ENCODE measurements at places on chromosomes 11 and 22.
A peak's percentile ranks its signal among the peaks of the same experiment; 100 is the strongest.

- DNase-seq = no peak
These were observed 48.0 kb downstream of the TIMP3 start for GRCh38 chr22:32849501-32849900.

DNA sequence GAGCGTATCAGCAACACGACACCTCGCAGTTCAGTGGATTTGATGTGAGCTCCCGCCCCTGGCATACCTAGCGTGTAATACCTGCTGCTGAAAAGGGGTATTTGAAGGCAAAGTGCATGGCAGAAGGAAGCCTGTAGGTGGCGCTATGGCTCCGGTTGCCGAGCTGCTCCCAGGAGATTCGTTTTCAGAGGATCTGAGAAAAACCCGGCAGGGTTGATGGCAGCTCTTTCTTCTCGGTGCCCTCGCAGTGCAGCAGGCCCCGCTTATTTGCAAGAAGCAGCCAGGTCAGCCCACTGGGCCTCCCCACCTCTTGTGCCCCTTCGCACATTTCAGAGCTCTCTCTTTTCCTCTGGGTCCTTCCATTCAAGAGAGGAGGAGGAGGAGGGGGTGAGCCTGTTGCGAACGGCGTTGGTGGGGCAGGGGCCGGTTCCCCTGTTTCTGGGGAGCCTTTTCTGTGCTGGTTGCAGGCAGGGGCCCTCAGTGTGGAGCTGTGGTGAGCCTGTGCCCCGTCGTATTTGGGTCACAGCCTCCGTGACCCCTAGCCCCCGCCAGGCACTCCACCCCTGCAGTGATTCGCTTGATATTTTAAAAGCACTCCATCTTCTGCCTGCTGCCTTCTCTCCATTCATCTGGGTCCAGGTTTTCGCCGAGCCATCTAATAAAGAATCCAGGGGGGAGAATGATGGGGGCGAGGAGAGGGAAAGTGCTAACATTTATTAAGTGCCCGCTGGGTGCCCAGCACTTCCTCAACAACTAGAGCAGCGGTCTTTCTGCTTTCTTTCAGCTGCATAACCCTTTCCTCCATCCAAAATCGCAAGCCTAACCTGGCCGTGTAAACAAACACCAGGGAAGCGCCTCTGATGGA, 85.3 kb upstream of the SYT13 start:
- DNase-seq = peak; percentile 67

- DNase-seq = no peak
These were observed 63.6 kb downstream of the NFAM1 start for GRCh38 chr22:42368379-42369249.

- no peak for DNase-seq
These were observed 50.0 kb upstream of the CCDC89 start for GRCh38 chr11:85735876-85736460.

- peak; percentile 54 for DNase-seq
These were observed 10.0 kb downstream of the OR51L1 start for GRCh38 chr11:5004424-5005274.

GRCh38 chr22:46359362-46359761, 23.8 kb downstream of the TRMU start:
- DNase-seq = no peak

DNA sequence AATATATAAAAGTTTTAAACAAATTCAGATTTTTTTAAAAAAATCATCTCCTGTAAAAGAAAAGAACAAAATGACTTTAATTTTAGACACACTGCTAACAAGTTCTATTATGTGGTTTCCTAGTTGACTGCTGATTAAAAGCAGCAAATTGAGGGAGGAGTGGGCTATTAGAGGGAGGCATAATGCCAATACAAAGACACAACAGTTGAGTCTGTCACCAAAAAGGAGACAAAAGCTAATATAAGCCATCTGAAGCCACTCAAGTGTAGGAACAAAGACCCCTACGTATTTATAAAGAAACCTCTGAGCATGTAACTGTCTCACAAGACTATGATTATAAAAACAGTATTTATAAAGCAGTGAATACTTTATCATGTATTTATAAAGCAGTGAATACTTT, 28.6 kb downstream of the TMEM123 start:
- no peak for DNase-seq

GRCh38 chr11:65078151-65078550, 5.7 kb downstream of the CDCA5 start:
- peak; percentile 49 for DNase-seq

DNA sequence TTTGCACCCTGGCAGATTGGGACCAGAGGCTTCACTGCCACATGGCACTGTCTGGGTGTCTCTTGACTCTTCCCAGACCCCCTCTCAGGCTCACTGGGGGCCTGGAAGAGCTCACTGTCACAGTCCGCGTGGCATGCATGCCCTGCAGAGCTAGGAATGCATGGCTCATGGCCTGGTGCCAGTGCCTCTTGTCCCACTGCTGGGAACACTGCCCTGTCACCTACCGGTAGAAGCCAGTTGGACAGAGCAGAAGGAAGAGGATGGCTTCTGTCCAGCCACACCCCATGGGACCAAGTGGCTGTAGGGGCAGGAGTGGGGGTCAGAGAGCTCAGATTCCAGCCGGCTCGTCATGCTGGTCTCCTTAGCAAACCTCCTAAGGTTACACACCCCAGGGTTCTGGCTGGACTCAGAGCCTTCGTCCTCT, 29.7 kb downstream of the MB start:
- no peak for DNase-seq

- DNase-seq = peak; percentile 53
These were observed 6.8 kb upstream of the CDKN1C start for GRCh38 chr11:2892215-2892966.

DNA sequence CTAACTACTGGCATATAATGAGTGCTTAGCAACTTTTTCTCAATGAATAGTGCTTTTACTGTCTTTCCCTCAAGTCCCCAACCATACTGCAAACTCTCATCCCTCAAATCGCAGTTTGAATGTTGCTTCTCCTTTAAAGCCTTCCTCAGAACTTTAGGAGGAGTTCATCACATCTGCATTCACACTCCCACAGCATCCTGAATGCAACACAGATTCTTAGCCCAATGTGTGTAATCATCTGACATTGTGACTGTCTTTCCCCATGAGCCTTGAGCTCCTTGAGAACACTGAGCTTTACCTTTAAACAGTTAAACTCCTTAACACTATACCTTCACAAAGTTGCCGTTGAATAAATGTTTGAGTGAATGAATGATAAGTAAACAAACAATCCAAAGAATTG, 81.7 kb upstream of the FAM181B start:
- no peak for DNase-seq

GRCh38 chr22:50035131-50035881, 22.7 kb upstream of the IL17REL start:
- DNase-seq = no peak

GRCh38 chr22:43835166-43835565, 23.1 kb upstream of the EFCAB6 start:
- DNase-seq = no peak

- DNase-seq = peak; percentile 42
These were observed 64.1 kb upstream of the WNT11 start for GRCh38 chr11:76270389-76270788.

DNA sequence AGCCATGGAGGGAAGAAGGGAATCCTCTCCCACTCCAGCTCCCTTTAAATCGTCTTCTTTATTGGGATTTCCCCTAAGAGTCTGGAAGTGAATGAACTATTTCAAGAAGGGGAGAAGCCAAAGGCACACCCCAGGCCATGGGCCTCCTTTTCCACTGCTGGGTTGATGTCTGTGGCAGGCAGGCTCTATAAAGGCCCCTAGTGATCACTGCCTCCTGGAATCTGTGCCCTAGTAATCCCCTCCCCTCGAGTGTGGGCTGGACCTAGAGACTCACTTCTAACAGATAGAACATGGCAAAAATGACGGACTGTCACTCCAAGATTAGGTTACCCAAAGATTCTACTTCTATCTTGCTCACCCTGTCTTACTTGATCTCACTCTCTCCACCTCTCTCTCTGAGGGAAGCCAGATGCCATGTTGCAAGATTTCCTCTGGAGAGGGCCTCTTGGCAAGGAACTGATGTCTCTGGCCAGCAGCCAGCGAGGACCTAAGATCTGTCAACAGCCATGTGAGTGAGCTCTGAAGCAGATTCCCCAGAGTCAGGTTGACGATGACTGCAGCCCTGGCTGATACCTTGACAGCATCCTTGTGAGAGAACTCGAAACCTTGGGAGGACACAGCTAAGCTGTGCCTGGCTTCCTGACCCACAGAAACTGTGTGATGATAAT, 444.8 kb downstream of the SOX6 start:
- DNase-seq = peak; percentile 84

- DNase-seq = no peak
These were observed 465.3 kb upstream of the ARHGAP42 start for GRCh38 chr11:100221791-100222190.

GRCh38 chr11:45997599-45997998, 75.1 kb downstream of the LARGE2 start:
- DNase-seq = no peak

DNA sequence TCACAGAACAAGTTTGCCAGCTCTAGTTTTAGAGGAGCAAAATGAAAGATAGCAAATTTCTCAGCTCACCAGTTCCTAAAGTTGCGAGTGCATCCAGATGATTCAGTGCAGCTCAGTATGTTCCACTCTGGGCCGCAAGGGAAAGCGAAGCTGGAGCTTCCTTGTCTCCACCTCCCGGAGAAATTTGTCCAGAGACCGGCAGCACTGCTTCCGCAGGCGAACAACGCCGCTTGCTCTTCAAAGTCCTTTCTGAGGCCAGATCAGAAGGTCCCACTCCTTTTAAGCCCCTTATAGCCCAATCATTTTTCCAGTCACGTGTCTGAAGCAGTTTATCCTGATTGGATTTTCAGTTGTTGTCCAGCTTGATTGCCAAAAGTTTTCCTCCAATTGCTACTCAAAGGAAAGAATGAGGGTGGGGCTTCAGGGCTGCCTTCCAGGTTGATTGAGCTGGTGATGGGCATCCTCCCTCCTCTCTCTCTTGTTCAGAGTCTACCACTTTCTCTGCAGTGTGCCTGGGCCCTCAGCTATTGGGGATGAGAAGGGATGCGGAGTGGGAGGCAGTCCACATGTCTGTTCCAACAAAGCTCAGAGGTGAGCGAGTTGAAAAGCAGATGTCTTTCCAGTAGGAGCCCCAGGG, at the start of gene ZNF280A:
ZNF280A (minus strand) TSS at position 251 of the 637 bp plus-strand sequence. CDS start 4,640 bp downstream, outside the sequence.
- no peak for DNase-seq

GRCh38 chr11:43582024-43582862, 98.3 kb upstream of the HSD17B12 start:
- DNase-seq = no peak

DNA sequence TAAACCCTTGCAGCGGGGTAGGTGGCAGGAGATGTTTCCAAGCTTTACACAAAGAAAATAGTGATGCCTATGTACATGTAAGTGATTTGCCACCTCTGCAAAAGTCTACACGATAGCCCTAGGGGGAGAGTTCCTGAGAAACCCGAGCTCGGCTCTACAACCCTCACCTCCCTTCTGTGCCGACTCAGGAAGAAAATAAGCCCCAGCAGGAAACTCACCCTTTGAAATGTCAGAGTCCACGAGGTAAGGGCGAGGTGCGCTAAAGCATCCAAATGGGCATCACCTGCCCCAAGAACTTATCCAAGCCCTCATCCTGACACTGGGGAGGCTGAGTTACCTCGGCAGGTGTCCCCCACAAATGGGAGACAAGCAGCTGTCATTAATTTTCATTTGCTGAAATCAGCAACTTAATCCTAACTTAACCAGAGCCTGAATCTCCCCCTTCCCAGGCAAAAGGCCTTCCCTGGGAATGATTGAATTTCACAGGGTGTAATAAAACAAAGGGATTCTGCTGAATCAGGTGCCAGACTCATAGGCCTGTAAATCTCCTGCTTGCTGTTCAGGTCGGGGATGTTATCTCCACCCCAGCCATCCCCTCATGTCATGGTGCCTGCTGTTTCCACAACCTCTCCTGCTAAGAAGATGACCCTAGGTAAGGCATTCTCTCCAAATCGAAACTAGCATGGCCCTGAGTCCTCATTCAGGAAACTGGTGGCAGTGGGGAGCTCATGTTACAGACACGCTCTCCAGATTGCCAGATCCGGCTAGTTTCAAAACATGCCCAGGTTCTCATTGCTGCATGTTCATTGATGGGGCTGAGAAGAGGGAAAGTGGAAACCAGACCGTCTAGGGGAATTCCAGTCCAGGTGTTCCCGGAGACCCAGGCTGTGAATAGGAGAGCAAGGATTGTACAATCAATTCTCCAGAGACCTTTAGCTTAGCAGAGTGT, 105.3 kb upstream of the KIRREL3 start:
- no peak for DNase-seq

DNA sequence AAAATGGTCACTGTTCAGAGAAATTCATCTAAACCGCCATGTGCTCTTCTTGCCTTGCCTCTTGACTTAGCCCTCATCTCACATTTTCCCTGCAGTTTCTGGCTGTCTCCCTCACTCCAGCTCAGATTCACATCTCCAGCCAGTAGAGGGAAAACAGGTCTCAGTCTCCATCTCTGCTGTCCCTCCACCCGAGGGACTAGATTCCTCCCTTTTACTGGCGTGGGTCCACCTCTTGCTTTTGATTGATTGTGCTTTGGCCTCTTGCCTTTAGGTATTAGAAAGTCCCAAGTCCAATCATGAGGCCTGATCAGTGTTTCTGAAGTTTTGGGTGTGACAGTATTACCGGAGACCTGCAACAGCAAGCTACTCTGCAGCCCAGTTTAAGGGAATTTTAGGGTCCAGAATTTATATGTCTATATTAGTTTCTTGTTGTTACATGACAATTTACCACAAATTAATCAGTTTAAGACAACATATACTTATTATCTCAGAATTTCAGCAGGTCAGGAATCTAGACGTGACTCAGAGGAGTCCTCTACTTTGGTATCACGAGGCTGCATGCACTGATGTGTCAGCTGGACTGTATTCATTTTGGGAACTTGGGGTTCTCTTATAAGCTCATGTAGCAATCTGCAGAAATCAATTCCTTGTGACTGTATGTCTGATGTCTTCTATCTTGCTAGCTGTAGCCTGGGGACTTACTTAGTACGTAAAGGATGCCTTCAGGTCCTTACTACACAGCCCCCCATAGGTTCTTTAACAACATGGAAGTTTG, 805.2 kb upstream of the CCDC90B start:
- DNase-seq = no peak

DNA sequence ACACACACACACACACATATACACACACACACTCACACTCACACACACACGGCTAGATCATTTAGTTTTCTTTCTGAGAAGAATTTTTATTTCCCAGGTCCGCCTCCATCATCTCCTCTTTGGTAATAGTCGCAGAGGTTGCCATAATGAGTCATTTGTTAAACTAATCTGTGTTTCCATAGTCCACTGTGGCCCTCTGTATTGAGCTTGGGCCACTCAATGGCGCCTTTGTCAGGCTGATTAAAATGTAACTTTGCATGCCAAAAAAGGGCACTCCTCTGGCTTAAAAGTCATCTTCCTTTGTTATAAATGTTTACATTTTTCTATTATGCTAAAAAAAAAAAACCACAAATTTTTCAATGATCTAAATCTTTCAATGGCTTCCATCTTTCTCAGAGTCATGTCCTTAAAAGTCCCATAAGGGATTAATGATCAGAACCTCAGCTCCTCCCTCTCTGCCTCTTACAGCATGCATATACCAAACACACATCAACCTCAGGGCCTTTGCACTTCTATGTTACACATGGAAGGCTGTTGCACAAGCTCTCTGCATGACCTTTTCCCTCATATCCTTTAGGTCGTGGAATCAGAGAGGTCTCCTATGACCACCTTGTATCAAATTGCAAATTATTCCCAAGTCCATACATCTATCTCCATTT, 35.3 kb downstream of the EHF start:
- peak; percentile 26 for DNase-seq

All from mesenchymal stem cell (in vitro differentiated cells and primary cell).